ENCODE measurements at places on chromosomes 13 and 19.

- DNase-seq = no peak
Measured at GRCh38 chr19:42065511-42065910, 4.5 kb downstream of the GRIK5 start.

DNA sequence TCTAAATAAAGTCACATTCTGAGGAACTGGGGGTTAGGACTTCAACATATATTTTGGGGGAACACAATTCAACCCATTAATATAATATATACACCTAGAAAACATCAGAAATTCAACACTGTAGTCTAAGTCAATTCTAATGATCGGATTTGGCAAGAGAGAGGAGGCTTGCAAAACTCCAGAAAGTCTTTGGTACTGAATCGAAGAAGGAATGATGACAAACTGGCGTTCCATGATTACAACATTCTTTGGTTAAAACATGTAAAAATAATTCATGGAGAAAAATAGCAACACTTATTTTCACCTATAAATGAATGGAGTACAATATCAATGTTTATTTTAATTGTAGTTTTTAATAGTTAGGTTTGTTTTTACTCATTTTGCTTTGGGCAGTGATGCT is 62.4 kb downstream of the MBNL2 start:
- DNase-seq = no peak

GRCh38 chr13:84566780-84567179 is 684.5 kb upstream of the SLITRK1 start:
- DNase-seq = peak; percentile 58

DNA sequence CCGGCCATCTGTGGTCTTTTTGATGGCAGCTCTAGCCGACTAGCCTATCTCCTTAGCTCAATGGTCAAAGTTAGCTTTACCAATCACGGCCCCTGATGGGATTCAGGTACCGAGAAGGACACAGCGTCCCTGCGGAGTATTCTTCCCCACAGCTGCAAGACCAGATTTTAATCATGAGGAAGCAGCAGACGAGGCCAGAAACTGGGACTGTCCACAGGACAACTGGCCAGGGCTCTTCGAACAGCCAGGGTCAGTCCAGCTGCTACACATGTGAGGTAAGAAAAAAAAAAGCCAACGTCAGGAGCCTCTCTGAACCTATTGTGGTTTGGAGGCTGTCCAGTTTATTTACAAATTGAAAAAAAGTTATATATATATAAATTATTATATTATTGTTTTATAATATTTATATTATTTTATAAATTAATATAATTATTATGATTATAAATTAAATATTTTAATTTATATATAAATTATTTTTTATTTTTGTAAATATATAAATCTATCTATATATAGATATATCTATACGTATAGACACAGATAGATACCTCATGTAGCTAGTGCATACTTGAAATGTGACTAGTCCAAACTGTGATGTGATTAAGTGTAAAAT is 10.8 kb downstream of the RINL start:
- DNase-seq = no peak

- no peak for DNase-seq
Measured at GRCh38 chr19:8108560-8109445, 40.6 kb downstream of the FBN3 start.

GRCh38 chr13:44022196-44022595 is 142.5 kb downstream of the LACC1 start:
- DNase-seq = no peak

DNA sequence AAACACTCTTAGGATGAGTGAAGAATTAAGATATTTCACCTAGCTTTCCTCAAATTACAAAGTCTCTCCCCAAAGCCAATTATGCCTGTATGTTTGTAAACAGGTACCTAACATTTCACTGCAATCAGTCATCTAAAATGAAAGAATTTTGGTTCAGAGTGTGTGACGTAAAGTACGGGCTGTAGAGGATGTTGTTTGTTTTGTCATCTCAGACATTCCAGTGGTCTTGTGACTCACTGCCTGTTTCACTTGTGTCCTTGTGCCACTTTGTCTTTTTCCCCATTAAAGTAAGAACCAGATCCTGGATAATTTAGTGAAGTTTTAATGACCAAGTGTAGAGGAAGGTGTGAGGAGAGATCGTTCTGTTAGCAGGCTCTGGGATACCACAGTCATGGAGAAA is 28.6 kb upstream of the EID2 start:
- no peak for DNase-seq

- DNase-seq = no peak
Measured at GRCh38 chr13:42322806-42323205, 50.9 kb downstream of the AKAP11 start.

- DNase-seq = no peak
Measured at GRCh38 chr19:49396738-49397505, 8.9 kb downstream of the KASH5 start.

GRCh38 chr13:44142941-44143665 is 230.5 kb upstream of the SERP2 start:
- no peak for DNase-seq

DNA sequence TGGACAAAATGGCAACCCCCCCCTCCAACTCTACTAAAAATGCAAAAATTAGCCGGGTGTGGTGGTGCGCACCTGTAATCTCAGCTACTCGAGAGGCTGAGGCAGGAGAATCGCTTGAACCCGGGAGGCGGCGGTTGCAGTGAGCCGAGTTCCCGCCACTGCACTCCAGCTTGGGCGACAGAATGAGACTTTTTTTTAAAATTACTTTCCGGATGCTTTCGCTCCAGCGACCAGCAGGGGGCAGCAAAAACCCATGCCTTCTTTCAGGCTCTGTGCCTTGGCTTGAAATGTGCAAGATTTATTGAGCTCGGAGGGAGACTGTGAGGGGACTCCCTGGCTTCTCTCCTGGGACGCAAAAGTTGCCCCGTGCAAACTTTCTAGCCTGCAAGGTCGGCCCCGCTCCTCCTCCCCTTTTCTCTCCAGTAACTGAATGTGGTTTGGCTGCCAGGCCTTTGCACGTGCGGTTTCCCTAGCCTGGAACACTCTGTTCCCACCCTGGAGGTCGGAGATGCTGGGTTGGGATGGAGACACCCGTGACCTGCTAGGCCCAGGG is 61.4 kb upstream of the NFIC start:
- DNase-seq = peak; percentile 24
